Stimulated activated CD4-positive, alpha-beta T cell treated with anti-CD3 and anti-CD28 coated beads, TNF-alpha, amount 100 ng/mL, for 1 hour (primary cell): ENCODE measurements at places on chromosomes 13 and 19.

DNA sequence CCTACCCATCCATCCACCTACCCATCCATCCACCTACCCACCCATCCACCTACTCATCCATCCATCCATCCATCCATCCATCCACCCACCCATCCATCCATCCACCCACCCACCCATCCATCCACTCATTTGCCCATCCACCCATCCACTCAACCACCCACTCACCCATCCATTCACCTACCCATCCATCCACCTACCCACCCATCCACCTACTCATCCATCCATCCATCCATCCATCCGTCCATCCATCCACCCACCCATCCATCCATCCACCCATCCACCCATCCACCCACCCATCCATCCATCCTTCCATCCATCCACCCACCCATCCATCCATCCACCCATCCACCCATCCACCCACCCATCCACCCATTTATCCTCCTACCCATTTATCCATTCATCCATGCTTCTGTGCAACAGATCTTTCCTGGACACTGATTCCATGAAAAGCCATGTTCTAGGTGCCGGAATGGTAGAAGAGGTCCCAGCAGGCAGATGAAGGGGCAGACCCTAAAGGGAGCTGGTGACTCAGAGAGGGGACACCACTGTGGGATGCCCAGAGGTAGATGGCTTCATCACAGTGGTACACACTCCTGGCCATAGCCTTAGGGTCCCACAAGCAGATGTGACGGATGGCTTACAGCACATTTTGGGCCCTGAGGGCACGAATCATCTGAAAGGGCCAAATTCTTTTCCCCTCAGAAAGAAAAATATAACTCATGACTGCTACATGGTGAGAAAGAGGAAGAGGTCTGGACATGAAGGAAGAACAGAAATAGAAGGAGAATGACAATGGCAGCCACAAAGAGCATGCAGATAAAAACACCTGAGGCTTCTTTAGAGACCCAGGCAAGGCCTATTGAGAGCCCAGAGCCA lies 76.0 kb downstream of the KCTD15 start:
- DNase-seq: no peak

DNA sequence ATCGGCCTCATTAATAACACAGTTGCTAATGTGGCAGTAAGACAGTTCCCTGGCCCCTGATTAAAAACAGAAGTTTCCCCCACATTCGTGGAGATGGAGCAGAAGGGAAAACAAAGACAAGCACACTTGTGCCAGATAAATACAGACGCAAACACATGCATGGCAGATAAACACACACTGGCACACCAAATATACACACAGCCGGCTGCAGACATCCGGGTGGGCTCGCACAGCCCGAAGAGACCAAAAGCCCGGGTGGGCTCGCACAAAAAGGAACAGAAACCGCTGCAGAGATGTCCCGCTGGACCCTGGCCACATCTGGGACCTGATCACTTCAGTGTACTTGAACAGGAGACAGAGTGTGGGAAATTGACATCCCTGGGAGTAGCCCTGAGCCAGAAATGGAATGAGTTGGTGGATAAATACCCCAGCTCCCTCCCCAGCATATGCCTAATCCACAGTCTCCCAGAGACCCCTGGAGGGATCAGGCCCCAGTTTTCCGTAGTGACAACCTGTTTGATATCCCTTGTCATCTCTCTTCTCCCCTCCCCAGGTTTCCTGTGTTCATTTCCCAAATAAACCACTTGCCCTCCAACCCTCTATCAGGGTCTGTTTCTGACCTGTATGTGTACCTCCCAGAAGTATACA lies 36.0 kb upstream of the ADGRE5 start:
- DNase-seq: no peak

GRCh38 chr19:15025217-15025616 lies 24.1 kb upstream of the CASP14 start:
- DNase-seq: no peak

- no peak for DNase-seq
Observed at GRCh38 chr13:74258961-74259360, 124.8 kb upstream of the KLF12 start.

DNA sequence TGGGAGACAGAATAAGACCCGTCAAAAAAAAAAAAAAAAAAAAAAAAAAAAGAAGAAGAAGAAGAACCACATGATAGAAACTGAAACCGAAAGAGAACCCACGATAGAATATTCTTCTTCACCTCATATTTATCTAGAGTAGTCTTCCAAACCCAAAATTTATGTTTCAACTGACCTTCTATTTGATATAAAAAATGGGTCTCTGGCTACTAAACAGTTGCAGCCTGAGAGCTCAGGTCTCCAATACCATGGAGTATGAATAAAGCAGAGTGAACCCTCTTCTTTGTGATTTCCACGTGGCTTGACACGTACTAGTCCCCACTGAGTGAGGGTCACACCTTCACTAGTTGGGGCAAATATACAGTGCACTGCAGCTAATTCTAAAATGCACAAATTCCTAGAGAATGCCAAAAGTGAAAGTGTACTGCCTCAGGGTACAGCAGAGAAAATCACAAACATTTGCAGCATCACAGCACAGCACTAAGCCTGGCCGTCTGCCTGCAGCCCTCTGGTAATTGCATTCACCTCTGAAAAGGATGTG lies 30.8 kb upstream of the RFC3 start:
- no peak for DNase-seq

DNA sequence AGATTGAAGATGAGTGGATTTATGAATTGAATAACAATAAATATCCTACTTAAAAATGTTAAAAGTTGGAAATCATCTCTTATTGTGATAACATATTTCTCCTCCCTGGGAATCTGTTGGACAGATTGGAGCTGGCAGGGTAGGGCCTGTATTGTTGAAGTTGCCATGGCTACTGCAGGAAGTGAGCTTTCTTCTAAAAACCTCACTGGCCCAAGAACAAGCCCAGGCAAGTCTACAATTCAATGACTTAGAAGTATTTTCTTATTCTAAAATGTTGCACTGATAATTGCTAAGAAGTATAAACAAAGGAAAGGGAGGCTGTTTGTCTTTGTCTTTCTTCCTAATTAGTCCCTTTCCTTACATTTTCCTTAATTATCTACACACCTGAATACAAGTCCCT lies 112.1 kb downstream of the DLEU7 start:
- DNase-seq: no peak

GRCh38 chr13:23957981-23958380 lies 60.7 kb upstream of the C1QTNF9B start:
- DNase-seq: no peak

- no peak for DNase-seq
Observed at GRCh38 chr13:36813225-36813624, 5.8 kb upstream of the RFXAP start.

DNA sequence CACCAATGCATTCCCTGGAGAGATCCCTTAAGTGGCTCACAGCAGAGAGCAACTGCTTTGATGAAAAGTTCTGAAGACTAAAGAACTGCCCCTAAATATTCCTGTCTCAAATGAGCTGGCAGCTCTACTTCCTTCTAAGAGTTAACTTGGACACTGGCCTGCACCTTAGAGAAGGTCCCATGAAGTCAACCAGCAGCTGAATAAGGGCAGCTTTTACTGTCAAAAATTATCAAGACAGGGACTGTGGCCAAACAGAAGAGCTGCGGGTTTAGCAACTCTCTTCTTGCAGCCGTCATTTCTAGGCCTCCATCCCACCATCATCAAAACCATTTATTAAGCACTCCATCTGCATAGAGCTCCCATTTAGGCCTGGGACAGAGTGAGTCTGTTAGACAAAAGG lies 491.1 kb upstream of the TSHZ3 start:
- no peak for DNase-seq

GRCh38 chr13:41568972-41569351 lies 111.6 kb downstream of the RGCC start:
- DNase-seq: no peak

- DNase-seq: no peak
Observed at GRCh38 chr13:58855283-58855682, 1223.7 kb downstream of the PCDH17 start.

GRCh38 chr13:76711550-76712182 lies 174.5 kb downstream of the KCTD12 start:
- DNase-seq: no peak

DNA sequence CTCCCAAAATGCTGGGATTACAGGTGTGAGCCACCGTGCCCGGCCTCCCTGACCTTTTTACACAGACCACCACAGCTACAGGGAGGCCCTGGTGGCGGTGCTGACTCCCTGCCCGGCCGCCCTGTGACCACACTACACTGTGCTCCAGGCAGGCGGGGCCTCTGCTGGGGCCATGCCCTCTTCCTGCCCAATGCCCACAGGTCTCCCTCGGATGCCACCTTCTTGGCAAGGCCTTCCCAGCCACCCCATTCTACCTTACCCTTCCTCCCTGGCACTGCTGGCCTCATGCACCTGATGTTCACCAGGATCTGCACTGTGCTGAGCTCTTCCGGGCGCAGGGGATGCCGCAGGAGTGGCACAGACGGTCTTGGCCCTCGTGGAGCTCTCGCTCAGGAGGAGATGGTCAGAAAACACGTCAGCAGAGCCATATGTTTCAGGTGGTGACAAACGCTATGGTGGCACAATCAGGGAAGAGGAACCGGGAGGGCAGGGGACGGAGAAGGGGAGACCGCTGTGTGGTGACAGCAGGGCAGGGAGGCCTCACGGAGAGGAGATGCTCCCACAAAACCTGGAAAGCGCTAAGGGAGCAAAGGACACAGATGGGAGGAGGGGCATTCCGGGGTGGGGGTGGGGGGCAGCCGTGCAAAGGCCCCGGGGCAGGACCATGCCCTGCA lies 4.1 kb downstream of the PIP5K1C start:
- no peak for DNase-seq

DNA sequence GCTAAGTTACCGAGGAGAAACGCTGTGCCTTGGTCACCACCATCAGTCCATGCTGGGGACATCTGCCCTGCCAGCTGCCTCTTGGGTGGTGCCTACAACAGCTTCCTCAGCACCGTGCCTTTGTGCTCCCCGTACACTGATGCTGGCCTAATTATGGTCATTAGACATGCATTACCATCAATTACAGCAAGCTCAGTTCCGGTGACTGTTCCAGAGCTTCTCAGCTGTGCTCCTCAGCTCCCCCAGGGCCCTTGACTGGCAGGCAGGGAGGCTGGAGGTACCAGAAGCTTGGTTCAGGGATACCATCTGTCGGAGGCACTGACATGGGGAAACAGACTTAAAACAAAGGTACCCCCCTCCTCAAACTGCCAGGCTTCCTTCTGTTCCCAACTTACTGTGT lies 40.2 kb downstream of the CILP2 start:
- no peak for DNase-seq

DNA sequence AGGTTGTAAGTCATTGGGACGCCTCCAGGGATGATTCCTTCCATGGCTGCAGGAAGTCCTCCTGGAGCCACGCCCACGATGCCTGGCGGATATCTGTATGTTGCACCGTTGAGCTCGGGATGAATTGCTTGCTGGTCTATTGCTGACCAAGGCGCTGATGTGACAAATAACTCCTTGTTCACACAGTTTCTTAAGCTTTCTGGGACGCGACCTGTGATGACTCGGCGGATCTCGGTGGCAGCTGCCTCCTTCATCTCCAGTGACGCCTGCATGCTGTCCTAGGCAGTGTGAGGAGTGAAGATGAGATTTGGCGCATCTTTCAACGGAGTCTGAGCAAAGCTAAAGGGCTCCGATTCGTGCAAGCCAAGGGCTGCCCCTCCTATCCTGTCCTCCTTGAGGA lies 7.6 kb upstream of the ZNF566 start:
- no peak for DNase-seq

DNA sequence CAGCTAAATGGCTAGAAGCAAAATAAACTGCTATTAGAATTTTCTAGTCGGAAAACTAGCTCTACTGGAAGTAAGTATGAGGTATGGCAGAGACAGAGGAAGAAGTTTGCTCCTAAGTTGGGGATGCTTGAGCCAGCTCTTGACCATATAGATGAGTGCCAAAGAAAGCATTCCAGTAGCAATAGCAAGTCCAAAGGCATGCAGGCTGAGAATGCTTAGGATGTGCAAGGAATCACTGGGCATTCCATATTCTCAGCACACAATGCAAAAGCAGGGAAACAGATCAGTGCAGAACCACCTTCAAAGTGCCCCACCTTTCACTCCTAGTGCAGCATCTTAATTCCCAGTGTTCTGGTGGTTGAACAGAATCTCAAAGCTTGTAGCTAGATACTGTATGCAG lies 32.9 kb downstream of the SERTM1 start:
- DNase-seq: no peak

- no peak for DNase-seq
Observed at GRCh38 chr19:4503825-4504170, 14.5 kb downstream of the PLIN4 start.

DNA sequence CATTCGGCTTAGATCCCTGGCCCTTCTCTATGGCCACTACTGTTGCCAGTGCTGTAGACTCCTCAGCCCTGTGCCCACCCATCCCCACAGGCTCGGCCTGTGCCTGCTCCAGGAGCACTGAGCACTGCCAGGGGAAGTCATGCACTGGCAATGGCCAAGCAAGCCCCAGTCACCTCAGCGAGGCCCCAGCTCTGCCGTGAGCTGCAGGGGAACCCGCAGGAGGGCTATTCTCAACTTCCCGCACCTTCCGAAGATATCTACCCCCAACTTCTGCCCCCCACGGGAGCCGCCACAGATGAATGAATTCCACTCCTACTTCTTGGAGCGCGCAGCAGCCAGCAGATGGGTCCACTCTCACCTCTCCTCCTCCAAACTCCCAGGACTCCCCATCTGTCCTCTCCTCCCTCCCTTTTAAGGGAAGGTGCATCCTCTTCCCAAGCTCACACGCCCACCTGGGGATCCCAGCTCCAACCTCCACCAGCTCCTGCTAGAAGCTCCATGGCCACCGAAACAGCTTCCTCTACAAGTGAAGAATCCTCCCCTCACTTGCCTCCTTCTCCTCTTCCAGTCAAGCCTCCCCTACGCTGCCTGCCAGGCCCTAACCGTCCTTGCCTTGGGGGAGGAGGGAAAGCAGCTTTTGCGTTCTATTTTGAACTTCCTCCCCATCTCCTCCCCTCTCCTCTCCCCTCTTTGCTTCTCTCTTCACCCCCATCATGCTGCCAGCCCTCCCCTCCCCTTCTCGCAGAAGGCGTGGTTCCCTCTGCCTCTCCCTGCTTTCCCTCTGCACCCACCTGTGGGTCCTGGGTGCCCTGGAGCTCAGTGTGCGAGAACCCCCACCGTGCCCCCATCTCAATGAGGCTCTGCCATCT lies 52.2 kb downstream of the PEPD start:
- no peak for DNase-seq

GRCh38 chr13:35700671-35701070 lies 224.2 kb upstream of the MAB21L1 start:
- DNase-seq: no peak

GRCh38 chr19:1644070-1644469 lies 8.3 kb downstream of the TCF3 start:
- DNase-seq: no peak

- no peak for DNase-seq
Observed at GRCh38 chr13:113049521-113049941, 56.1 kb upstream of the F7 start.

- no peak for DNase-seq
Observed at GRCh38 chr13:47594833-47595232, 406.2 kb downstream of the SUCLA2 start.

GRCh38 chr19:5575590-5575989 lies 7.8 kb upstream of the TINCR start:
- no peak for DNase-seq
